ENCODE measurements at places on chromosomes 1 and 21. TPM values are rescaled to one million over a fixed set of nuclear protein-coding genes. Genes with fewer than 3 reads are reported as not detected.

FGR gene
- total RNA-seq = 7.1 TPM

DNA sequence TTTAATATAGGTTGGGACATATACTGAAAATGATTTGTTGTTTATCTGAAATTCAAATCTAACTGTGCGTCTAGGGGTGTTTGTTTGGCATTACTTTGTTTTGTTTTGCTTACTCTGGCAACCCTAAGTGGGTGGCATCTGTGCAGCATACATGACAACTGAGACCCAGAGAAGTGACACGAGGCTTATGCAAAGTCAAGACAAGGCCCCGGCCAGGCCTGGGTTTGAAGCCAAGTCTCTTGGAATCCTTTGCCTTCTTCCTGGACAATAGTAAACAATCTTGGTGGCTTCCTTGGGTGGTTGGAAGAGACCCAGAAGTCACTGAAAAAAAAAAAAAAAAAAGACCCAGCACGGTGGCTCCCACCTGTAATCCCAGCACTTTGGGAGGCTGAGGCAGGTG, 197.6 kb upstream of the TMEM51 start:
- no peak overlapping the region for H3K4me3 ChIP-seq
- no peak for DNase-seq
- no peak overlapping the region for H3K27ac ChIP-seq
- H3K27me3 ChIP-seq = no peaks in the 10 kb centered on the region
- no peaks in the 10 kb centered on the region for H3K4me1 ChIP-seq

DNA sequence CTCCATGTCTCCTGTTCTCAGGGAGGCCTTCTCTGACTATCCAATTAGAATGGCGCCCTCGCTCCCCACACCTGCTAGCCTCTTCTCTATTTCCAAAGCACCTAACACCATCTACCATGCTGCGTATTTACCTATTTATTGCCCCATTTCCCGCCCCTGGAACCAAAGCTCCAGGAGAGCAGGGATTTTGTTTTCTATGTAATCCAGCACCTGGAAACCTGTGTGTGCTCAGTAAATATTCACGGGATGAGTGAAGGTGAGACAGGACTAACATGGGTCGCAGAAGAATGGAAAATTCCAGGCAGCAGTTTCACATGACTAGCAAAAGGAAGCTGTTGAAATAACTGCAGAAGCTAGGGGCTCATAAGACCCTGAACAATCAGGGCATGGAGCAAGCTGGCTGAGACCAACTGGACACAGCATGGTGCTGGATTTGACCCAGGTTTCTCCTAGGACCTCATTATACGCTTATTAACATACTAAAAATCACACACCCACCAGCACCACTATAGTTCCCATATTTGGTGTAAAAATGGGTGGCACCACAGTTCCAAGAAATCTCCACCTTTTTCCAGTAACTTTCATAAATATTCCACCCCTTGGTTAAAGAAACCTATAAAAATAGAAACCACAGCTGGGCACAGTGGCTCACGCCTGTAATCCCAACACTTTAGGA, 15.1 kb upstream of the TENT5B start:
- peaks cover 11% of the 10 kb centered on the region for H3K4me1 ChIP-seq
- no peaks in the 10 kb centered on the region for H3K27me3 ChIP-seq
- no peak for DNase-seq
- H3K4me3 ChIP-seq = no peak overlapping the region
- no peaks in the 10 kb centered on the region for H3K36me3 ChIP-seq

GRCh38 chr1:154117642-154118041, 37.2 kb downstream of the NUP210L start:
- H3K27ac ChIP-seq = no peak overlapping the region
- no peak overlapping the region for H3K4me3 ChIP-seq
- H3K27me3 ChIP-seq = no peaks in the 10 kb centered on the region
- no peaks in the 10 kb centered on the region for H3K4me1 ChIP-seq

GRCh38 chr1:214824763-214825162, 221.8 kb downstream of the CENPF start:
- no peak overlapping the region for H3K4me3 ChIP-seq
- no peaks in the 10 kb centered on the region for H3K4me1 ChIP-seq
- no peaks in the 10 kb centered on the region for H3K27me3 ChIP-seq
- no peak for DNase-seq
- H3K36me3 ChIP-seq = no peaks in the 10 kb centered on the region

- H3K27ac ChIP-seq = no peak overlapping the region
- no peaks in the 10 kb centered on the region for H3K36me3 ChIP-seq
- no peak for DNase-seq
- H3K4me3 ChIP-seq = no peak overlapping the region
- peaks cover 6% of the 10 kb centered on the region for H3K4me1 ChIP-seq
Observed at GRCh38 chr1:24596401-24596880, 40.6 kb downstream of the NCMAP start.

- H3K4me1 ChIP-seq = no peaks in the 10 kb centered on the region
- no peak overlapping the region for H3K27ac ChIP-seq
- DNase-seq = no peak
- H3K36me3 ChIP-seq = no peaks in the 10 kb centered on the region
Observed at GRCh38 chr1:162939035-162939434, 78.1 kb upstream of the CCDC190 start.

DNA sequence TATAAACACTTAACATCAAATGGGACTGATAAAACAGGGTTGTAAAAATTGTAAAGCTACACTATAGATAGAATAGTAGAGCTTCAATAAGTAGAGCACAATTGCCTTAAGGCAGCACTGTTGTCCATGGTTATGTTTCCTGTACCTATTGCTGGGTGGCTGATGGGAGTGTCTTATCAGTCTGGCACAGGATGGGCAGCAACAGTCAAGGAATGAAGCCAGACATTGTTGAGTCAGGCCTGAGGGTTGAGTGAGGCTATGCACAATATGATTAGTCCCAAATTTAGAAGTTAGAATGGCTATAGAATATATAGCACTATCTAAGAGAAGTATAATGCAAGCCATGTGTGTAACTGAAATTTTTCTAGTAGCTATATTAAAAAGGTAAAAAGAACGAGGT, 25.0 kb upstream of the CD1D start:
- H3K27ac ChIP-seq = no peak overlapping the region
- no peak overlapping the region for H3K4me3 ChIP-seq
- no peaks in the 10 kb centered on the region for H3K36me3 ChIP-seq
- no peak for DNase-seq

GSTM3 gene
- 130 TPM for total RNA-seq

SIKE1 gene
- 41.8 TPM for total RNA-seq

FAM177B gene
- total RNA-seq = not detected

IL20 gene
- total RNA-seq = not detected

- H3K27me3 ChIP-seq = no peaks in the 10 kb centered on the region
- peak overlapping the region; percentile 85 for H3K27ac ChIP-seq
- no peak overlapping the region for H3K4me3 ChIP-seq
- H3K4me1 ChIP-seq = peaks cover 27% of the 10 kb centered on the region
Observed at GRCh38 chr1:23451441-23451840, 26.9 kb upstream of the TCEA3 start.

AMPD1 gene
- not detected for total RNA-seq

SNRNP40 gene
- total RNA-seq = 63.3 TPM

DNA sequence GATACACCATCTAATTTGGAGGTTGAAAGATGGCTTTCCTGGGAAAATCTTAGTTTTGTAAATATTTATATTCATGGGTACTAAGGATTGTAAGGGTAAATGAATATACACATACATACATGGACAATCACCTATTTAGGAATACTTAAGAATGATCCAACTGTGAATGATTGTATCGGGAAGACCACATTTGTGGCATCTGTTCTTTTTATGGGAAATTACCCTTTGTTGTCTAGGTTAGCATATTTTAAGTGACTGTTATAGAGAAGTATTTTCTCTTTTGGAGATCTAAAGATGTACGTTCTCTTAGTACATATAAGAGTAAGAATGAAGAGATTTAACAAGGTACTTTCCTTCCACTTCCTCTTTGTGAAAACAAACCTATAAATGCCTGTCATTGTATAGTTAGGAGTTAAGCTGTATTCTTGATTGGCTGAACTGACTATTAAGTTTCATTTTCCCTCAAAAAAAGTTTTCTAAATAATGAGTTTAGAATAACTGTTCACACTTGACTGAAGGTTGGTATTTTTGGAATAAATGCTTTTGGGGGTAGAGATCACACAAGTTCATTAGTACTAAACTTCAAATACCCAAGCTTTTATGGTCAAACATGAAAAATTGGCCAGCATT, 26.7 kb downstream of the SNX7 start:
- H3K4me3 ChIP-seq = no peak overlapping the region
- H3K27ac ChIP-seq = no peak overlapping the region
- H3K4me1 ChIP-seq = no peaks in the 10 kb centered on the region
- no peak for DNase-seq

NAV1 gene
- total RNA-seq = 24.5 TPM

LAMB3 gene
- total RNA-seq = 1.9 TPM

SLC1A7 gene
- total RNA-seq = 0.13 TPM

GRCh38 chr1:115142616-115143015, 53.3 kb upstream of the TSPAN2 start:
- DNase-seq = peak; percentile 44
- H3K4me1 ChIP-seq = peaks cover 4% of the 10 kb centered on the region
- no peak overlapping the region for H3K4me3 ChIP-seq
- no peaks in the 10 kb centered on the region for H3K27me3 ChIP-seq
- no peaks in the 10 kb centered on the region for H3K36me3 ChIP-seq
- H3K27ac ChIP-seq = no peak overlapping the region

TTC24 gene
- not detected for total RNA-seq

DNA sequence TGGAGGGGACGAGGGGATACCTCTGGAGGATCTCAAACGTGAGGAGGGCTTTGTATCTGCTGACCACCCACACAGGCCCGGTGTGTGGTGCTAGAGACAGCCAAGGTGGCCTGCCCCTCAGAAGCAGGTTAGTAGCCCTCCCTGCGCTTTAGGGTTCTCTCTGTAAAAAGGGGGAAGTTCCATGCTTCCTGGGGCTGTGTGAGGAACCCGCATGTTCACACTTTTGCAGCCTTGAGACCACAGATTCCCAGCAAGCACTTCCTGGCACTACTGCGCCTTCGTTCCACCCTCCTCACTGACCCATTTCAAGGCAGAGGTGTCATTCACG, 7.9 kb upstream of the GUCA2B start:
- H3K4me1 ChIP-seq = peaks cover 16% of the 10 kb centered on the region
- no peaks in the 10 kb centered on the region for H3K36me3 ChIP-seq
- H3K27me3 ChIP-seq = no peaks in the 10 kb centered on the region
- no peak overlapping the region for H3K27ac ChIP-seq

NLRP3 gene
- total RNA-seq = 0.54 TPM

C1orf87 gene
- not detected for total RNA-seq

OR14K1 gene
- not detected for total RNA-seq

DUSP23 gene
- 183 TPM for total RNA-seq

GRCh38 chr1:29811727-29812407, 575.5 kb downstream of the PTPRU start:
- no peaks in the 10 kb centered on the region for H3K36me3 ChIP-seq
- no peak overlapping the region for H3K4me3 ChIP-seq
- H3K27me3 ChIP-seq = no peaks in the 10 kb centered on the region
- no peak overlapping the region for H3K27ac ChIP-seq
- no peaks in the 10 kb centered on the region for H3K4me1 ChIP-seq

Measured in thyroid gland (tissue), 4 donors.